ENCODE measurements at places on chromosomes 7 and 10. TPM values are rescaled to one million over a fixed set of nuclear protein-coding genes. Genes with fewer than 3 reads are reported as not detected.

FAM180A gene
- total RNA-seq = 11.1 TPM

OPN1SW gene
- total RNA-seq = not detected

GALNT17 gene
- under 0.01 TPM for total RNA-seq

ARID5B gene
- 42.7 TPM for total RNA-seq

AEBP1 gene
- 31.1 TPM for total RNA-seq

POR gene
- total RNA-seq = 66.7 TPM

PRLHR gene
- total RNA-seq = not detected

DENND11 gene
- 1.7 TPM for total RNA-seq

SEPHS1 gene
- total RNA-seq = 54.5 TPM

ZNF365 gene
- 0.84 TPM for total RNA-seq

CALML3 gene
- not detected for total RNA-seq

AVL9 gene
- 19.0 TPM for total RNA-seq

FAM25C gene
- total RNA-seq = not detected

MRC1 gene
- not detected for total RNA-seq

EPO gene
- total RNA-seq = not detected

GLI3 gene
- total RNA-seq = 3.3 TPM

PDK4 gene
- total RNA-seq = 0.45 TPM

CFAP46 gene
- total RNA-seq = 3.9 TPM

CYP3A4 gene
- not detected for total RNA-seq

TMEM236 gene
- not detected for total RNA-seq

TRPV6 gene
- not detected for total RNA-seq

DMTF1 gene
- 16.3 TPM for total RNA-seq

AMZ1 gene
- total RNA-seq = not detected

HOGA1 gene
- 1.0 TPM for total RNA-seq

NYAP1 gene
- total RNA-seq = 1.8 TPM

PRKAR2B gene
- total RNA-seq = 2.5 TPM

PNLIPRP1 gene
- total RNA-seq = not detected

RADIL gene
- total RNA-seq = 2.2 TPM

ECHDC3 gene
- 29.8 TPM for total RNA-seq

FOXI2 gene
- total RNA-seq = not detected

COBL gene
- total RNA-seq = 0.15 TPM

AOC1 gene
- total RNA-seq = not detected

SOSTDC1 gene
- total RNA-seq = 0.15 TPM

LEP gene
- not detected for total RNA-seq

ACHE gene
- not detected for total RNA-seq

TMEM26 gene
- total RNA-seq = 0.89 TPM

ADAM22 gene
- 0.30 TPM for total RNA-seq

PLEKHS1 gene
- total RNA-seq = not detected

EBF3 gene
- total RNA-seq = 1.5 TPM

MMP21 gene
- not detected for total RNA-seq

NKX2-3 gene
- not detected for total RNA-seq

SLC26A5 gene
- total RNA-seq = not detected

CCL24 gene
- not detected for total RNA-seq

PRKCQ gene
- total RNA-seq = 0.34 TPM

SYNPO2L gene
- under 0.01 TPM for total RNA-seq

UCMA gene
- total RNA-seq = not detected

FAM25G gene
- not detected for total RNA-seq

PIK3CG gene
- total RNA-seq = not detected

HMX3 gene
- total RNA-seq = not detected

ZP3 gene
- total RNA-seq = 2.5 TPM

MYOZ1 gene
- total RNA-seq = 0.15 TPM

TMEM273 gene
- not detected for total RNA-seq

TRIM24 gene
- total RNA-seq = 10.1 TPM

SLC39A12 gene
- total RNA-seq = not detected

SPDYE2B gene
- not detected for total RNA-seq
